ENCODE measurements at places on chromosomes 12 and 14.

DNA sequence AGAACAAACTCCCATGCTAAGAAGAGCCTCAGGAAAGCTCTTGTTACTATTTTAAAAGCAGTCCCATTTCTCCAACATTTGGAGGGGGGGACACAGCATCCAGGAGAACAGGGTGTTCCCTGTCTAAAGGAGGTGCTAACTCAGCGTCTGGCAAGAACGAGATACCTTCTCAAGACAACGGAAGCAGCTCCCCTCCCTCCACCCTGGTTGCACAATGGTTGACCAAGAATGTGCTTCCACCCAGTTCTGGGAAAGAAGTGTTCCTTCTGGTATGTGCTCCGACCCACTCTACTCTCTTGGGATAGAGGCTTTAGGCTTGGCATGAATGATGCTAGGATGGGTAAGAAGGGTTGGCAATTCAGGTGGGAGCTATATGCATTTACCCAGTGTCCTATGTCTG lies 1.5 kb upstream of the KRT6A start:
- DNase-seq: no peak

GRCh38 chr12:131140697-131141096 lies 187.0 kb downstream of the ADGRD1 start:
- no peak for DNase-seq

- DNase-seq: peak; percentile 95
Measured at GRCh38 chr12:120086801-120087621, 29.5 kb downstream of the RAB35 start.

- peak; percentile 36 for DNase-seq
Measured at GRCh38 chr14:22073801-22074200, 400.2 kb upstream of the OR4E1 start.

GRCh38 chr12:57483466-57483865 lies 3.8 kb upstream of the ARHGAP9 start:
- no peak for DNase-seq

DNA sequence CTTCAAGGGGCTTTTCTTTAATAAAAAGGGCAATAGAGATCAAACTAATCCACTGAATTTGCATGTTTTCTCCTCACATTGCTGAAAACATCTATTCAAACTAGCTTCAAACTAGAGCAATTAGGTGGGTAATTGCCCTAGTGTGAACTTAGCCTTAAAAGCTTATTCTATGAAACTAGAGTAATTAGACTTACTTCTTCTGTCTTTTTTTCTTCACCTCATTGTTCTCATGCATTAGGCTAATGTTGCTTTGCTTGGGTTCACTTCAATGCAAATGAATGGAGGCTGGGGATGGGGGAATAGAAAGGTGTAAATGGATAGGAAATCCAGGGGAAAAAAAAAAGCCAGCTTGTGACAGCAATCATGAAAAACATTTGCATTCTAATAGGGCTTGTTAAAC lies 414.8 kb upstream of the LMO3 start:
- no peak for DNase-seq

Data from AML-193 (cell line).